Coronary artery (tissue), 2 donors: ENCODE measurements at places on chromosomes 7 and 10.

DNA sequence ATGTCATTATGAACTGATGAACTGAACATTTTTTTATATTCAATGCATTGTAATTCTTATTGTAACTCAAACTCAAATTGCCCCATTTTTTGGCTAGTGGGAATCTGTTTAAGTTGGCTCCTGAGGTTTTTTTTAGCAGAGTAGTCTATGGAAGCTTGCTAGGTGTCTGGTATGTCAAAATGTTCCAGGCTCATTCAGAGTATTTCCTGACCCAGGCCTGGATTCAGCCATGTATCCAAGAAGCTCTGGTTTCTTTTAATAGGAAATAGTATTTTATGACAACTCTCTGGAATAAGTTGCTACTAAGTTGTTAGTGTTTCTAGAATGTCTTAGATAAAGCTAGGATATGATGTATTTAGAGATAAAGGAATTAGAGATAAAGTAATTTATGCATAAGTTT lies 288.0 kb downstream of the ARL4A start:
- no peak for DNase-seq

DNA sequence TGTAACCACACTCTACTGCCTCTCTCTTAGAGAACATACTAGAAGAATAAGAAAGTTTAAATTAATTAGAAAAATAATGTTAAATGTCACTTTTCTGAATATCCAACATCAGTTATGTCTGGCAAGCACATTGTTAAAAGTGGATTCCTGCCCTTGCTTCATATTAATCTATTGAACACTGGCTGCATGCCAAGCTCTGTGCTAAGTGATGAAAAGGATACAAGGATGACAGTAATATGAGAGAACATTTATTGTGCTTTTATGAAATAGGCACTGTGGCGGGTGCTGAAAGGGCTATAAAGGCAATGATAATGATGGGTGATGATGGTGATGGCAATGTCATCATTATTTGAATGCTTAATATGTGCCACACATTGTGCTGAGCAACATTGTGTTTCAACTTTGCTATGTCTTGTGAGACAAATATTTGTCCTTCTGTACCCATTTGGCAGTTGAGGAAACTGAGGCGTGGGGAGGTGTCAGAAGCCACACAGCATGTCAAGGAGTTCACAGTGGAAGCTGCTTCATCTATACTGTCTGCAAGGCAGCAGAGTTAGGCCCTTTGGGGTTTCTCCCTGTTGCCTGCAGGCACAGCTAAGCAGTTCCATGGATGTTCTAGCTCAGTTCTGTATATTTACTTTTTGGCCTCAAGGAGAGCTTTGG lies 64.2 kb upstream of the RAPGEF5 start:
- DNase-seq, result no peak

DNA sequence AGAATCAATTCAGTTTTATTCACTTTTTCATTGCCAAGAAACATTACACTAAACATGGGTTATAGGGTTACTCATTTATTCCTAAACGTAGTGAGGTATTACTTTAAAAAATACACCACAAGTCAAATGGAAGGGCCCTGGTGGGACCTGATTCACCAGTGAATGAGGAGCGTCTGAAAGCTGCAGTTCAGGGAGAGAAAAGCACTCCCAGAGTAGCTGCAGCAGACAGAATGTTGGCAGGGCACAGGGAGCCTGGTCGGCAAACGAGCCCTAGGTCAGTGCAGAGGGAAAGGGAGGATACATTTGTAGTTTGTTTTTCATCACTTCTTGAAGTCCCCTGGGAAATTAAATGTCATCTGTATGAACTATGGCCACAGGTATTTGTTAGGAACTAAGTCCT lies 361.7 kb upstream of the ETV1 start:
- DNase-seq, result no peak

GRCh38 chr7:84271543-84271942 lies 77.0 kb upstream of the SEMA3A start:
- no peak for DNase-seq

- DNase-seq, result no peak
Observed at GRCh38 chr7:13386741-13387140, 602.7 kb downstream of the ETV1 start.
